ENCODE measurements at places on chromosomes 16 and 17.

DNA sequence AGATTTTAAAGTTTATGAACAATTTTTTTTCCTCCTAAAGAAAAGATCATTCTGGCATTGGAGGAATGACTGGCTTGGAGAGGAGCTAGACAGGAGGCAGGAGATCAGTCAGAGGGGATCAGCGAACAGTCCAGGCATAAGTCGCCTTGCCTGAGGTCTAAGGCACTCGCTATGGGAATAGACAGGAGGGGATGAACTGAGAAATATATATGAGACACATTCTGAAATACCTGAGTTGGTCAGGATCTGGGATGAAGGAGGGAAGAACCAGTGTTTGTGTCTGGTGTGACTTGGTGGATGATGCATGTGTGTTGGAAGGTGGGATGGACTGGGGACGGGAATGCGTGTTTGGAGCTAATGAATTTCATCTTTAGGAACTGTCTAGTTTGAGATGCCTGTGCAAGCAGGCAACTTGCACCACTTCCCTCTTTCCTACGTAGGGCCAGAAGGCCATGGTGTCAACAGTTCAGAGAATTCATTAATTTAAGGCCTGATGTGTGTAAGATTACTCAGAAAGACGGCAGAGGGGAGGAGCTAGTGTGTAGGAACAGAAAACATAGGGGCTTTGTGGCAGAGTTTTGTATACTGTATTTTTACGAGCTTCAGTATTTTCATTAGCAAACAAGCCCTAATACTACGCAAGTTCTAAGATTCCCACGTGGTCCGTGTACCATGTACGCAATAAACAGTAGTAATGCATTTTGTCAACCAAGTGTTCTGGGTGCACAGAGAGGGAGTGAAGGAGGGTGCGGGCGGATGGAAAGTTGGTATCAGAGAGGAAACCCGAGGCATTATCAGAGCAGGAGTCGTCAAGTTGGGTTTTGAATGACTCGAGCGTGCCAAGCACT, 825 bp downstream of the HEATR6 start:
- peak; percentile 51 for DNase-seq

GRCh38 chr17:49577650-49577934, 1.9 kb downstream of the NXPH3 start:
- DNase-seq: no peak

- DNase-seq: no peak
These were observed 3.0 kb downstream of the IL32 start for GRCh38 chr16:3068487-3068886.

DNA sequence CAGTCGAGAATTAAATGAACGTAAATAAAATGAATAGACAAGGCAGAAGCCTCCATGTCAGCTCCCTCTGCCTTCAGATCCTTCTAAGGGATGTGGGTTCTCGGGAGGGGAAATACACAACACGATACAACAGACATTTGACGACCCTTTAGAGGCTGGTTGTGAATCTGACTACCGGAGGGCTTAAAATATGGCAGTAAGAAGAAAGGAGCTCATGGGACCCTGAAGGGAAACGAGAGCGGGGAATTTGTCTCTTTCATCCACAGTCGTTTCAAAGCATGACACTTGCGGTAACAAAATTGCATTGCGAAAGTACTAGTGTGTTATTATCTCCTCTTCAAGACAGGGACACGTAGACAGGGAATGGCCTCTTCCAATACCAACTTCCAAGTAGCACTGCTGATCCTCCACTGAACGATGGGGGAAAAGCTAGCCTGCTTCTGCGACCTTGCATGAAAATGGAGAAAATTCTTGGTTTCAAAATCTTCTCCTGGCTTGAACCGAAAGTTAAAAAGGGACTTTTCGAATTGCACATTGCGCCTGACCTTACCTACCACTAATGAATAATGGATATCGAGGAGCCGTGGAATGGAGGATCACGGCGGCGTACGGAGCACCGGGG, 1.2 kb upstream of the TNRC6C start:
- DNase-seq: no peak

GRCh38 chr16:59886021-59886420, 1151.9 kb upstream of the GOT2 start:
- no peak for DNase-seq

DNA sequence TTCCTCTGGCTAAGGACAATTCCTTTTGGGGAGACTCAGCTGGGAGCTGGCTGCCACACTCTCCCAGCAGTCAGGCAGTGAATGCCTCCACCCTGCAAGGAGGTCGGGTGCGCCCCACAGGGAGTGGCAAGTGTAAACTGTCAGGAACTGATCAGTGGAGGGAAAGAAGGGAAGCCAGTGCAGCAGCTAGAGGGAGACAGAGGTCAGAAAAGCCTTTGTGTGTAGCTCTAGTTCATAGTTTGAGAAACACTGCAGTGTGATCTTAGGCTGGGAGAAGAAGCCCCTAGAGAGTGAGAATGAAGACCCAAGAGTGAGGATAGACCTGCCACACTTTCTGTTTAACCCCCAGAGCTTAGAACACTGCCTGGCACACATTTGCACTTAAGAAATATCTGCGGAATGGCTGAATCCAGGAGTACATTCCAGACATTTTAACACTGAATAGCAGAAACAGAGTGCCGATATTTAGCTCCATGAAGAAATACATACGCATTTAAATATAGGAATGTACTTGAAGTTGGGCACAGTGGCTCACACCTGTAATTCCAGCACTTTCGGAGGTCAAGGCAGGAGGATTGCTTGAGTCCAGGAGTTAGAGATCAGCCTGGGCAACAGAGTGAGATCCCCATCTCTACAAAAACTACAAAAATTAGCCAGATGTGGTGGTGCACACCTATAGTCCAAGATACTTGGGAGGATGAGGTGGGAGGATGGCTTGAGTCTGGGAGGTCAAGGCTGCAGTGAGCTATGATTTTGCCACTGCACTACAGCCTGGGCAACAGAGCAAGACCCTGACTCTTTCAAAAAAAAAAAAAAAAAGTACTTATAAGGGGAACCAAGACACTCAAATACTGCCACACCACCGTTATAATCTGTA, 11.1 kb upstream of the SLC5A11 start:
- no peak for DNase-seq

DNA sequence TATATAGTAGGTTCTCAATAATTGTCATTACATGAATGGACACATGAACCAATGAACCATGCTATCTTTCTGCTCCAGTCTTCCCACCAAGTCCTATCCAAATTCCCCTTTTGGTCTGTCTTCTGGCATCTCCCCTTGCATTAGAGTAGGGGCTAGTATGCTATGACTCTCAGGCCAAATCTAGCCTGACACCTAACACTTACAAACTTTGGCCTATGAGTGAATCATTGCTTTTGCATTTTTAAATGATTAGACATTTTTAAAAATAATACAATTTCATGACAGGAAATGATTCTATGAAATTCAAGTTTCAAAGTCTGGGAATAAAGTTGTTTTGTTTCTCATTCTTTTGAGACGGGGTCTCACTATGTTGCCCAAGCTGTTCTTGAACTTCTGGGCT, 102.5 kb upstream of the MAF start:
- no peak for DNase-seq

- no peak for DNase-seq
These were observed 358.3 kb downstream of the SEC14L1 start for GRCh38 chr17:77498791-77499698.

GRCh38 chr17:50507871-50508572, at the start of gene MYCBPAP:
Gene MYCBPAP (plus strand): TSS chr17:50508439. CDS start chr17:50508675, 236 bp downstream.
- DNase-seq: peak; percentile 77

DNA sequence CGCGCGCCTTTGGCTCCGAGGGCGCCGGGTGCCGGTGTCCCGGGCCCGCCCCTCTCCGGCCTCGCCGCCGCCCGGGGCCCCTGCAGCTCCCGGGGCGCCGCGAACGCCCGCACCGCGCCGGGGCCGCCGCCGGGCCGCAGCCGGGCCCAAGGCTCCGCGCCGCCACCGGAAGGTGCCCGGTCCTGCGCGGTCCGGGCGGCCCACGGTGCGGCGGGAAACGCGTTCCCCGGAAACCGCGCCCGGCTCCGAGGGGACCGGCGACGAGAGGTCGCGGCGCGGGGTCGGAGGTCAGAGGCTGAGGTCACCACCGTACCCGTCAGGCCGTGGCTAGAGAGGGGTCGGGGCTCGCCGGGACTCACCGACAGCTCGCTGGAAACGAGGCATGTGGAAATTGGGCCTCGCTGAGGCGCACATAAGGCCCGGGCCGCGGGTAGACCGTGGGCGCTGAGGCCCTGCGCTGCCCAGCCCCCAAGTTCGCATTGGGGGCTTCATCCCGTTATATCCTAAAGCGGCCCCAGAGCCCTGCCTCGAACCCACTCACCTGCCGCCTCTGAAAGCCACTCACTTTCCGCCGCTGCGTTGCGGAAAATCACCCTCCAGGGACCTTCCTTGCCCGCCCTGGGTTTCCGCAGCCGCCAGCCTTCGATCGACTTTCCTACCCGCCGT, at the start of gene DUS1L:
TSS of gene DUS1L (minus strand) at position 167 of the 666 bp plus-strand sequence. CDS start 745 bp downstream, outside the sequence.
- peak; percentile 74 for DNase-seq

DNA sequence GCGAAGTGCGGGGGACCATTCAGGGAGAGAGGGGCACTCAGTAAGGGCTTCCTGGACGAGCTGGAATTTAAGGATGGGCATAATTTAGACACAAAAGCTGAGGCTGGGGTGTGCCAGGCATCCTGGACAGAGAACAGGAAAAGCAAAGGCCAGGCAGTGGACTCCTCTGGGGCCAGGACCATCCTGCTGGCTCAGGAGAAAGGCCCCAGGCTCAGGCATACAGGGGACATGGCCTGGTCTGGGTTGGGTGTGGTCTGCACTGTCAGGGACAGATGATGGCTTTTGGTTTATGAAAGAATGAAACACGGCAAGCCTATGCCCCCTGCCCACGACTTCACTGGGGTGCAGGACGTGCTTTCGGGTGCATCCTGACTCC, 48.9 kb upstream of the DOC2B start:
- no peak for DNase-seq

DNA sequence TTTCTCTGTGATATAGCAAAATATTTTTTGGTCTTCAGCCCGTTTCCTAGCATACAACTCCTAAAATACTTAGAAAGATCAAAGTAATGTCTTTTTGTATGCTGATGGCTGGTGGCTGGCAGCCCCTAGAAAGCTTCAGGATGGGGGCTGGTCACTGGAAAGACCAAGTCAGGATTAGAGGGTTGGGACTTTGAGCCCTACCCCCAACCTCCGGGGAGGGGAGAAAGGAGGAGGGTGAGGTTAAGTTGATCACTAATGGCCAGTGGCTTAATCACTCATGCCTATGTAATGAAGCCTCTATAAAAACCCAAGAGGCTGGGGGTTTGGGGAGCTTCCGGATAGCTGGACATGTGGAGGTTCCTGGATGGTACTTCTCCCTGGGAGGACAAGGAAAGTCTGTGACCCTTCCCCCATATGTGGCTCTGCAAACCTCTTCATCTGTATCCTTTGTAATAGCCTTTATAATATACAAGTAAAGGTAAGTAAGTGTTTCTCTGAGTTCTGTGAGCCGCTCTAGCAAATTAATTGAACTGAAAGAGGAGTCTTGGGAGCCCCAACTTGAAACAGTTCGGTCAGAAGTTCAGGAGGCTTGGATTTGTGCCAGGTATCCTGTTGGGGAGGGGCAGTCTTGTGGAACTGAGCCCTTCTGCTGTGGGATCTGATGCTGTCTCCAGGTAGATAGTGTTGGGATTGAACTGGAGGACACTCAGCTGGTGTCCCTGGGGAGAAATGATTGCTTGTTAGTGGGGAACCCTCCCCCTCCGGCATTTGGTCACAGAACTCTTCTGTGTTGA, 3.5 kb downstream of the SLC7A6 start:
- no peak for DNase-seq

- no peak for DNase-seq
These were observed 3.9 kb downstream of the GNAO1 start for GRCh38 chr16:56195151-56195550.

DNA sequence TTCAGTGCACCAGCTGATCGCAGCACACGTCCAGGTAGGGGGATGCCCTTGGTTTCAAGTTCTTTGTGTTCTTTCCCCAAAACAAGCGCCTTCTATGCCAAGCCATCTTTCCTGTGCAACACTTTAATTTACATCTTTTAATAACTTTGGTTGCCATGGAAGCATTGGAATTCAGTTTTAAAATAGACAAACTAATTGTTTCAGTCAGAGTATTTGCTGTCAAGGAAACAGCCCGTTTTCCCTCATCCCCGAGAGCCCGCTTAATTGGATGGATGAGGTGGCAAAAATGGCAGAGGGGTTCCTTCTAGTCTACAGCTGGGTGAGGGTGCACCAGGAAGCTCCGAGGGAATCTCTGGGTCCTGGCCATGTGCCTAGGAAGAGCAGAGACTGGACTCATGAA, 793.7 kb upstream of the EEF2KMT start:
- DNase-seq: no peak

- peak; percentile 12 for DNase-seq
These were observed 12.9 kb upstream of the ELAC2 start for GRCh38 chr17:13030459-13031300.

DNA sequence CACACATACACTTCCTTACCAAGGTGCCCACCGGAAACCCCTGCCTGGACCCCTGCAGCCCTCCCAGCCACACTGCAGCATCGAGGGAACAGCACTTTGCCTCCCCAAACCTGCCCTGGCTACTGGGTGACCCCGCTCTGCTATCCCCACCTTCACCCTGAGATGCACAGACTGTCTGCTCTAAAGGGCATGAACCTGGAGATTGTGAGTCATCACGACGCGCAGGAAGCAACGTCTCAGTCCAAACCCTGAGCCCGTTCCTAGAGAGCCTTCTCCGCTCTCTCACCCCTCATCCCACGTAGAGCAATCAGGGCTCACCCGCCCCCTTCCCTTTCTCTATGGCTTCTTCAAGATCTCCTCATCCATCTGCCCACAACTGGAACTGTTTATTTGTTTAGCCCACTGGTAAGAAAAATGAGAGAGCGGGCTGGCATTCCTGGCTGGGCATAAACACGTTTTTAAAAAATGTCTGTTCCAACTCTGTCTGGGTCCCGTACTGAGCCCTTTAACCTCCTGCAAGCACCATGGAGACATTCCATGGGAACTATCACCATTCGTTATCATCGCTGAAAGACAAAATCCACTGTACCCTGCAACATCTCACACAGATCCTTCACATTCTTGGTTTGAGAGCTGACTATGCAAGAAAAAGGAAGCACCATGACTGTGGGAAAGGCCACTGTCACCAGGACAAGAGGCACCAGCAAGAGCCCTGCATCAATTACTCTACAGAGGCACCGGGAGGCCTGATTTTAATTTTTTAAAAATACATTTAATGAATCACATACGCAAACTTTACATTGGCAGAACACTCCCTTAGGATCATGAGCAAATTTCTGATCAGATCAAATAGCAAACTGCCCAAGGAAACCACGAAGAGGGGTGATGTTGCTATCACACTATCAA, 28.2 kb downstream of the ZFHX3 start:
- no peak for DNase-seq

GRCh38 chr17:10875430-10875851, 37.6 kb upstream of the PIRT start:
- peak; percentile 2 for DNase-seq

GRCh38 chr17:35147375-35147905, at the start of gene UNC45B:
Gene UNC45B (plus strand): TSS chr17:35147817. CDS start chr17:35148264, 447 bp downstream.
- no peak for DNase-seq

All from stimulated activated CD4-positive, alpha-beta T cell treated with anti-CD3 and anti-CD28 coated beads, Interleukin-4, amount 100 ng/mL, for 1 hour (primary cell).